ENCODE measurements at places on chromosomes 2 and 18.

DNA sequence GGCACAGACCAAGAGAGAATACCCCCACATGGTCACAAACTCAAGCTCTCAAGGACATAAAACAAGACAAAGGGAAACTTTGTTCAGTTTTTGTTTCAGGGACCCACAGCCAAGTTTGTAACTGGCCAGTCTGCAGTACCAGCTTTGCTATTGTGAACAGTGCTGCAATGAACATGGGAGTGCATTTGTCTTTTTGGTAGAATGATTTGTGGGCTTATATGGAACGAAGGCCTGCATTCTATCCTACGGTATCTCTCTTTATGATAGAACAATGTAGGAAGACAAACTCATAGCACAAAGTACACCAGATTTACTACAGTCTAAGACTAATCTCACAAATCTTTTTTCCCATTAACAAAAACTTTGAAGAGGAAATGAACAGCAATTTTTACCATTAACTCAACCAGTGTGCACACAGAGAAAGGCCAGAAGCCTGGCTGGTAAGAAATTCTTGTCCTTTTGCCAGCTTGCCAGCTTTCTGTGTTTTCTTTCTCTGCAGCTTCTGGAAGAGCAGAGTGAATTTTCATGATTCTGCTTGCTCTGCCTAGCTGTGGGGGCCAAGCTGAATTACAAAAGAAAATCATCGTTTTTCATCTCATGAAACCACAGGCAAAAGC, 37.1 kb upstream of the FEZ2 start:
- no peak for DNase-seq

DNA sequence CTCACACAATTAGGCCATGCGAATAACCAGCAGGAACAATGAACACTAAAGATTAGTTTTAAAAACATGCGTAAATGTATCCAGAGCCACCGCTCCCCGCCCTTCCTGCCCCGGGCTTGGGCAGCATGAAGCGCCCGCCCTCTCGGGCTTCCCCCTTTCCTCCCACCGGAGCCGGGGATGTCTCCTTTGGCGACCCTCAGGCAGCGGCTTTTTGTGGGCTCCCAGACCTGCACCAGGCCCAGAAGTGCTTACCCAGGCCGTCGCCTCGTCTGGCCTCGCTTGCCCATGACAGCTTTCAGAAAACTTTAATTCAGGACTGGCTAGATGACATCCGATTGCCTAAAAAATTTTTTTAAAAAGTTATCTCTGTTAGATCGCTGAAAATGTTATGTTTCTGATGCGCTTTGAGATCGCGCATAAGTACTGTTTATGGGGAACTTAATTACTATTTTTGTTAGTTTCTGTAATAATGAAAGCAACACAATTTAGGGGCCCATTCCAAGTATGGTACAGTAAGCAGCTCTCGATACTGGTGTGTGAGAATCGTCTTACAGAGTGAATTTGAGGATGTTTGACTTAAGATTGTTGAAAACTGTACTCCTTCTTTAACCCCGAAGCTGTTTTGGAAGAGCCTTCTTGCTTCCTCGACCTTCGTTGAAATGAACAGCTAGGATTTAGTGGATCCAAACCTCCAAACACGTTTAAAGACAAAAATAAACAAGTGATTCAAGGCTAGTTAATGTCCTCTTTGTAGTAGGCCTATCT, 1.1 kb downstream of the MAP3K20 start:
- peak; percentile 51 for DNase-seq

DNA sequence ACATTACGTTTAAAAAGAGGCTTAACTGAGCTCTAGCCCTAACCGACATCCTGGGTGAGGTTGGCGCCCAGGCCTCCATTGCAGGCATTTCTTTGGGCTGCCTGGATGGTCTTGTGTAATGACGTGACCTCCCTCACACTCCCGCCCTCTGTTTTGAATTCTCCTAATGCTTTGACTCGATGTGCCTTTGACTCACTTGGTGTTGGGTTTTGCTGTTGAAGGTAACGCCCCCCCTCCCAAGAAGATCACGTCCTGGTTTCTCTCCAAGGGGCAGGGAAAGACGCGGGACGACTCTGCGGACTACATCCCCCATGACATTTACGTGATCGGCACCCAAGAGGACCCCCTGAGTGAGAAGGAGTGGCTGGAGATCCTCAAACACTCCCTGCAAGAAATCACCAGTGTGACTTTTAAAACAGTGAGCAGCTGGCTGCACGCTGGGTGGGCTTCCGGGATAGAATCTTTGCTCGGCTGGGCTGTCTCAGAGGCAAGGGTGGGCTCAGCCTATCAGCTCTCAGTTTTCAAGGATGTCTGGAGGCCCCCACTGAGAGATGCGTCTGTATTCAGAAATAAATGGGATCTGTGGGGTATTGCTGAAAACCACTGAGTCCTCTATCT, 87.9 kb upstream of the ATG16L1 start:
- no peak for DNase-seq

- DNase-seq: no peak
Measured at GRCh38 chr18:25446972-25447371, 95.0 kb upstream of the ZNF521 start.

DNA sequence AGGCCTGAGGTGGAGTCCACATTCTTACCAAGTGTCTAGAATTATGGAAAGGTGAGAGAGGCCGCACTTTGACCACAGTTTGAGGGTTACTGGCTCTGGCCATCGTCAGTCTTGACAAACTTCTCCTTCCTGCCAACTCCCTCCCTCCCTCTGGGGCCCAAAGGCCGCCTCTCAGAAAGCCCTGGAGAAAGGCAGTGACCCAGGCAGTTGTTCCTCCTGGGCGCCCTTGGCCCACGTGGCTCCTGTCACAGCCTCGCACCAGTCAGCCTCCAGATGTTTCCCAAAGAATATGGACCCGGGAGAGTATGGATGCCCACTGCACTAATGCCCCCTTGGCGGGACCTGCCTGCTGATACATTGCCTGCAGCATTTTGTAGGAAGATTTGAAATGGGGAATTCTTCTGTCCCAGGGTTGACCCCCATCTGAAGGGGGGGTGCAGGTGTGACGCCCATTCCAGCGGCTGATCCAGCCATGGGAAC, 61.7 kb downstream of the ASB1 start:
- DNase-seq: no peak

- DNase-seq: no peak
Measured at GRCh38 chr2:31859959-31860358, 150.8 kb downstream of the MEMO1 start.

DNA sequence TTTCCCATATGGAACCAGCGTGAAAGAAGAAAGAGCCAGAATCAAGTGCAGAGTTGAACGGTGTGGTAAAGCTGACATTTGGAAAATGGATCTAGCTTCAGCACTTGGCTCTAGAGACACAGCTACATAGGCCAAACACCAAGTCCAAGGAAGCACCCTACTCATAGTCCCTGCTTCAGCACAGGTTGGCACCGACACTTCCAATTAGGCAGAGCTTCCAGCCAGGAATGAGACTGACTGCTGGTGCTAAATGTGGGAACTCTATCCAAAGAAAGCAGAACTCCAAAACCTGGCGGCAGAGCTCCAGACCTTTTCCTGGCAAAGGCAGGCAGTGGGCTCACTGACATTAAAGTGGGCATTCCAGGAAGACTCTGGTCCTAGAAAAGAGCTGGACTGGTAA, 125.4 kb upstream of the CTNNA2 start:
- DNase-seq: no peak

- peak; percentile 80 for DNase-seq
Measured at GRCh38 chr2:29014811-29015421, 33.8 kb downstream of the TOGARAM2 start.

DNA sequence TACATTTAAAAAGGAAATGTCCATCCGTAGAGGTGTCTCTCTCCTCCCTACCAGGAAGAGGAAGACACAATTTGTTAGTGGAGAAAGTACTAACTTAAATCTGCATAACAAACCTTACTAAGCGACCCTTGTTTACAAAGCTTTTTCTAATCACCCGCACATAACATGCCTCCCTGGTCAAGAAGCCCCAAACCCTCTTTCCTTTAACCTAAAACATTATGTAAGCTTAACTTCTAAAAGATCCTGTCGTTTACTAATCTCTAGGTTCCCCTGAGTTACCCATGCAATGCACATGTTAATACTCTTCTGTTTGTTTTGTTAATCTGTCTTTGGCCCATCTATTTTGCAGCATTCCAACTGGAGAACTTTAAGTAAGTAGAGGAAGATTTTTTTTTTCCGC, 630.3 kb upstream of the NRXN1 start:
- DNase-seq: no peak

DNA sequence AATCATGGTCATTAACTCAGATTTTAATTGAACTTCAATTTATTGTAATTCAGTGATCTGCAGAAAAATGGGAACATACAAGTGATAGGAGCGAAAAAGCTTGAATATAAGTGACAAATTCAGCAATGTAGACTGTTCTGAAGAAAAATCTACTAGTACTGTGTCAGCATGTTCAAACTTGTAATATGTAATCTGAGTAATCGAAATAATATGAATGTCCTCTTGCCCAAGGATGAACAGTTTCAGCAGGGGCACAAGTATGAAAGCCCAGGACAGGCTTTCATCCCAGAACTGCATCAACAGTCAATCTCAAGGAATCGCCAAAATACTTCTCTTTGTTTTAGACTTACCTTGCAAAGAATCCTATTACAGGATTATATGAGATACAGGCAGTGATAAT, 1110.5 kb downstream of the LRP1B start:
- no peak for DNase-seq

GRCh38 chr18:59481436-59481835, 122.4 kb upstream of the LMAN1 start:
- no peak for DNase-seq

DNA sequence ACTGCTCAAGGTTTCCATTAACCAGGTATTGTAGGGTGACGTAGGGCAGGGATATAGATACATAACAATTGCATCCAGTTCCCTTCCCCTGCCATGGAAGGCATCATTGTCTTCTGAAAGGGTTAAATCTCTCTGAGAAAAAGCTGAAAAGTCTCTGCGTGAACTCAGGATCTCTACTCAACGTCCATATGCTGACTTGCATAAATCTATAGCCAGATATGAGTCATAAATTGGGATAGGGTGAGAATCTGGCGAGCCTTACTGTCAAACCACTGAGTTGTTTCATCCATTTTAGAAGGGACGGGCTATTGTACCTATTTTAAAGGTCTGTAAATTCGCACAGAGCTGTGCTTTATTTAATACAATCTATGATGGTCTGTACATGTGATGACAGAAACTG, 258.3 kb downstream of the L3MBTL4 start:
- DNase-seq: no peak

DNA sequence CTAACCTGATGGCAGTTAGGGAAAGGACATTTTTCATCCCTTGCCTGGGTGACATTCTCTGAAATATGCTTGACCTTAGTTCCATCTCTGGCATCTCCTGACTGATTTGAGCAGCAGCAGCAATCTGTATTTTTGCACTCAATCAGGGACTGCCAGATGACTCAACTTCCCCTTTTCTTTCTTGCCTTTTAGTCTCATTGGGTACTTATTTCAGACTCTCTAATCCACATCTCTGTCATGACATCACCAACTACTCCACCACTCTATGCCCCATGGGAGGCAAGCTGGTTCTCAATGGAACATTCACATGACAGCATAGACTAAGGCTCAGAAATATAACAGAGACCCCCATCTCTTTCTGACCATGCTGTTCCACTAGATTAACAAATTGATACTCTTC, 254.2 kb downstream of the RIT2 start:
- DNase-seq: no peak

DNA sequence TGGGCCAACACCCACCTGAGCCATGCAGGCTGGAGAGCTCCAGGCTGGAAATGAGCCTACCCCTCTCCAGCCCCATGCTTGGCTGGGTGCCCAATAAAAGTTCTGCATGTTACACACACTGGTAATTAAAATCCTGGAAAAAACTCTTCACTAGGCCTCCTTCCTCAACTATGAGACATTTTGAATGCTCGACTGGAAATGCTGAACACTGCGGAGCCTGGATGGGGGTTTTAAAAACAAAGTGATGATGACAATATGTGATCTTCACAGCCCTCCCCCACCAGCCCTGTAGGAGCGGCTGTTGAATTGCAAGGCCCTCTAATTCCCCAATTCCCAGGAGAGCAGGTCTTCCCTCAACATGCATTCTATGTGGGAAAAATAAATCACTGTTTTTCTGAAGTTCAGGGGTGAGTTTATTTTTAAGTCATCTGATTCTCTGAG, 179.2 kb downstream of the TTC32 start:
- DNase-seq: no peak

- peak; percentile 62 for DNase-seq
Measured at GRCh38 chr2:222424729-222425671, 657 bp downstream of the SGPP2 start.

- no peak for DNase-seq
Measured at GRCh38 chr2:95052804-95053479, 27.4 kb downstream of the MAL start.

GRCh38 chr2:118835746-118836410, 11.6 kb downstream of the EN1 start:
- DNase-seq: no peak

- no peak for DNase-seq
Measured at GRCh38 chr18:47283476-47283875, 32.0 kb upstream of the SKOR2 start.

GRCh38 chr2:70928366-70928765, 7.3 kb upstream of the ATP6V1B1 start:
- DNase-seq: no peak

- no peak for DNase-seq
Measured at GRCh38 chr2:59938181-59938580, 615.3 kb downstream of the BCL11A start.

- DNase-seq: no peak
Measured at GRCh38 chr18:79922971-79923411, 28.5 kb downstream of the SLC66A2 start.

- DNase-seq: no peak
Measured at GRCh38 chr2:195543063-195543462, 114.0 kb upstream of the SLC39A10 start.

- no peak for DNase-seq
Measured at GRCh38 chr2:42906111-42906556, 113.8 kb upstream of the HAAO start.

DNA sequence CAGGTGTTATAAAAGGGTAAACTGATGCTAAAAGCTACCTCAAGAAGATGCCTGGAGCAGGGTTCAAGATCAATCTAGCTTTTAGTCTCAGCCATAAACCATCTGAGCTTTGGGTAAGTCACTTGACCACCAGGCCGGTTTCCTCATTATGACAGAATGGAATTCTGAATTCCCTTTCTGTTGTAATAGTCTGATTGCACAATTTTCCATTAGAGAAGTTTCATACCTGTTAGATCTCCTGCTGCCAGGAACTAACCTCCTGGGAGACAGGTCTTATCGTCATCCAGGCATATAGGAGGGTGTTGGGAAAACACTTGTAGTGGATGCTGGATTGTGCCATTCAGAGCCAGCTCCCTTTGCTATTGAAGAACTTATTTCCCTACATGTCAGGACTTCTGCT, 272.5 kb downstream of the TDRD15 start:
- DNase-seq: no peak

DNA sequence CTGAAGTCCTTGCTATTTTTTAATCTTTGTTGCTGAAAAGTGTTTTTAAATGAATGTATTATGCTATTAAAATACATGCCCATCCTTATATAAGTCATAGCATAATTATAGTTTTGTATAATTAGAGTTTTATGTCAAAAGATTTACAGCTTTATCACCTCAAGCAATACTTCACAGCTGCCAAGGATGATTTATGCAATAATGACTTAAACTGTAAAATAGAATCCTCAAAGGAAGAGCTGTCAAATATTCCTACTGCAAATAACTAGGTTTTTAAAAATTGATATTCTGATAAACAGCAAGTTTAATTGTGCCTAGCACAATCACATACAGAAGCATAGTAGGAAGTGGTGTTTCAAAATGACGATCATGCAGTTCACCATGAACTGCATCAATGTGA, 5.2 kb downstream of the KCNH7 start:
- DNase-seq: no peak

Measured in activated CD4-positive, alpha-beta T cell treated with anti-CD3 and anti-CD28 coated beads for 36 hours (primary cell).